ENCODE measurements at places on chromosomes 3 and 15. TPM values are rescaled to one million over a fixed set of nuclear protein-coding genes. Genes with fewer than 3 reads are reported as not detected.

GOLGA6L10 gene
- 0.96 TPM for total RNA-seq

GOLGA6A gene
- total RNA-seq = not detected

UBL7 gene
- total RNA-seq = 67.7 TPM

GOLGA8J gene
- not detected for total RNA-seq

MESP2 gene
- total RNA-seq = not detected

RASL12 gene
- total RNA-seq = not detected

DNA sequence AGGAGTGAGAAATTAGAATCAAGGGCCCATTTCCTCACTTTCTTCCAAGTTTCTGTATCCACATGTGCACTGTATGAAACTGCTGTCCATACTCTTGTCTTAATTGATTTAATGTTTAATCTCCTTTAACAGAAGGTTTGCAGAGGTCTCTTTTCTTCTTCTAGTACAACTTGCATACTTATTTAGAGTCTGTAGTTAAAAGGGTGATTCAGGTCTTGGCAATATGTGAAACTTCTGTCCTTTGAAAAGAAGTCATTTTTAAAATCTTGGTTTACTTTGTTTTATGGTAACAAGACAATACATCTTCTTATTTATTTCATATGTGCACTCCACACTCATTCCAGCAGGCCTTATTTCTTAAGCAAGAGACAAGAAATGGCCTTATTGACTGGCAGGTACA is 25.8 kb downstream of the TMEM45A start:
- no peaks in the 10 kb centered on the region for H3K36me3 ChIP-seq
- no peak overlapping the region for H3K4me3 ChIP-seq
- H3K27me3 ChIP-seq = no peaks in the 10 kb centered on the region
- no peak for DNase-seq

DNA sequence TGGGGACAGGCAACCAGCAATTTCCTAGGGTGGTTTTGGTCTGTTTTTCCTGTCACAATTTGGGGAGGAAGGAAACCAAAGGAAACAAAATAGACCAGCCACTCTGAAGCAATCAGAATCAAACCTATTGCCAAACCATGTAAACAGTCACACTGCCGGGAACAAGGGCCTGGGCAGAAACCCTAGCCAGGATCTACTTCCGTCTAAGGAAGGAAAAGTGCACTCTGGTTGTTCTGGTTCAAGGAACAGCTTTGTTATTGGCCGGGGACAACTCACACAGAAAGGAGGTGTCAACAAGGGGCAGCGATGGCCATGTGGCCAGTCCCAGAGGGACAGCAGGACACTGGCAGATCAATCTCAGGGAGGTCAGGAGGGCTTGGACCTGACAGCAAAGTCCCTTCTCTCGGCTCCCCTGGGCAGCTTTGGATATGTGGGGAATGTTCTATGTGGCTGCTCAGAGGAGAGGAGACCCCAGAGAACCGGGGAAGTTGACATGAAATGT is 17.5 kb upstream of the RAD18 start:
- DNase-seq = no peak
- H3K36me3 ChIP-seq = no peaks in the 10 kb centered on the region
- no peaks in the 10 kb centered on the region for H3K4me1 ChIP-seq
- peaks cover 25% of the 10 kb centered on the region for H3K27me3 ChIP-seq
- no peak overlapping the region for H3K4me3 ChIP-seq
- H3K27ac ChIP-seq = no peak overlapping the region

- no peaks in the 10 kb centered on the region for H3K36me3 ChIP-seq
- H3K4me3 ChIP-seq = no peak overlapping the region
- H3K27ac ChIP-seq = no peak overlapping the region
- DNase-seq = no peak
Observed at GRCh38 chr3:126718561-126719445, 14.8 kb downstream of the CHCHD6 start.

- H3K36me3 ChIP-seq = no peaks in the 10 kb centered on the region
- no peaks in the 10 kb centered on the region for H3K4me1 ChIP-seq
- H3K4me3 ChIP-seq = no peak overlapping the region
Observed at GRCh38 chr3:77873598-77873997, 833.7 kb downstream of the ROBO2 start.

DNA sequence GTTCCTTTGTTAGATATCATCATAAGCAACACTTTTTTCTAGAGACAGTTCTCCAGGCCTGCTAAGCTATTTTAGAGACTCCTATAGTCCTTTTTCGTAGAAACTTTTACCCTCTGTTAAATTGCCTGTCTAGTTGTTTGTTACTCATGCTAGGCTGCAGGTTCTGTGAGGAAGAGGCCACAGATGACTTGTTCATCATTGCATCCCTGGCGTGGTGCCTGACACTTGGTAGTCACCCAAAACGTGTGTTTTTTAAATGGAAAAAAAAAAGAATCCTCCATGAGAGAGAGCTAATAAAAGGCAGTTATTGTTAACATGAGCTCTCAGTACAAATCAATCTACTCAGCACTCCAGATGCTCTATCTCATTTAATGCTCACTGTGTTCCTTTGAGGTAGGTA is 35.1 kb downstream of the CCDC54 start:
- no peaks in the 10 kb centered on the region for H3K27me3 ChIP-seq
- H3K4me1 ChIP-seq = no peaks in the 10 kb centered on the region
- H3K36me3 ChIP-seq = no peaks in the 10 kb centered on the region
- no peak for DNase-seq
- no peak overlapping the region for H3K4me3 ChIP-seq
